ENCODE measurements at places on chromosomes 2 and 18.

DNA sequence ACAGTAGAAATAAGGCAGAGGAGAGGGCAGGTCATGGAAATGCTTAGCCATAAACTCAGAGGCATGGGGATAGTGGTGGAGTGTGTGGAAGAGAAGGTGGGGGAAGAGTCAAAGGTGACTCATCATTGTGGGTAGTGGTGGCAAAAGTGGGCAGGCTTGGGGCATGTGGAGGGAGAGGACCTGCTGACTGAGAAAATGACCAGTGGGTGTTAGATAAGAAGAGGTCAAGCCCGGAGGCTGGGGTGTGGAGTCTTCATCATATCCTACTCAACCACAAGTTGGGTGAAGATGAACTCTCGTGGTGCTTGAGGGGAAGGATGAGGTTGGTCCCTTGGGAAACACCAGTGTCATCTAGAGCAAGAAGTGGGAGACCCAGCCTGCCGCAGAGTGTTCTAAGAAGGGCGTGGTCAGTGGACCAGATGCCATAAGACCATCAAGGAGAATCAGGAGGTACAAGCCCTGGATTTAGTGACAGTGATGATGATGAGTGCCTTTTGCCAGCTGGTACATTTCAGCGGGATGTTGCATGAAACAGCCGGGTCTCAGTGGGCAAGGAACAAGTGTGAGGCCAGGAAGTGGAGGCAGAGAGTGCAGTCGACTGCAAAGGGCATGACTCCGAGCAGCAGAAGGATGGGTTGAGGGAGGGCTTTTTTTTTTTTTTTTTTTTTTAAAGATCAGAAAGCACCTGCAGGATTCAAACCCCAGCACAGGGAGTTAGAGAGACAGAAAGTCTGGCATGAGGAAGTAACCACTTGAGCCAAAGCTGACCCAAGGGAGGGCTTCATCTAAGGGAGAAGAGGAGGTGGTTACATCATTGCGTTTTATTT, 122.6 kb upstream of the SPRED2 start:
- no peak for DNase-seq

- no peak for DNase-seq
Measured at GRCh38 chr2:207474863-207475485, 54.8 kb upstream of the CREB1 start.

- no peak for DNase-seq
Measured at GRCh38 chr2:99081891-99082290, 59.6 kb upstream of the C2orf15 start.

- no peak for DNase-seq
Measured at GRCh38 chr2:18402831-18403230, 157.6 kb downstream of the RDH14 start.

DNA sequence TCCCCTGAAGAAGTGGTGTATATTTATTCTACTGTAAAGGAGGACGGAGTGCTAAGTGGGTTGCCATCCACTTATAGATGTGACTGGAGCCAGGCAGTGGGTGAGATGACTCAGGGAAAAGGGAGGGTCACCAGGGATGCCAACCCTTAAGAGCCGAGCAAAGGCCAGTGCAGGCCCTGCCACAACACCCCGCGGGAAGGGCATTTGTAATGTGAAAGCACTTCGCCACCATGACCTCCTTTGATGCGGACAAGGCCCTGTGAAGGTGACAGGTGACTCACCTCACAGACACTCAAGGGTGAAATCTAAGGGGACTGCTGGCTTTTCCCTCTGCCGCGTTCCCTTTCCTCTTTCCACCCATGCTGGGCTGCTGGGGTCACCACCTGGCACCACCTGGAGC, 50.2 kb upstream of the MRPL33 start:
- no peak for DNase-seq

DNA sequence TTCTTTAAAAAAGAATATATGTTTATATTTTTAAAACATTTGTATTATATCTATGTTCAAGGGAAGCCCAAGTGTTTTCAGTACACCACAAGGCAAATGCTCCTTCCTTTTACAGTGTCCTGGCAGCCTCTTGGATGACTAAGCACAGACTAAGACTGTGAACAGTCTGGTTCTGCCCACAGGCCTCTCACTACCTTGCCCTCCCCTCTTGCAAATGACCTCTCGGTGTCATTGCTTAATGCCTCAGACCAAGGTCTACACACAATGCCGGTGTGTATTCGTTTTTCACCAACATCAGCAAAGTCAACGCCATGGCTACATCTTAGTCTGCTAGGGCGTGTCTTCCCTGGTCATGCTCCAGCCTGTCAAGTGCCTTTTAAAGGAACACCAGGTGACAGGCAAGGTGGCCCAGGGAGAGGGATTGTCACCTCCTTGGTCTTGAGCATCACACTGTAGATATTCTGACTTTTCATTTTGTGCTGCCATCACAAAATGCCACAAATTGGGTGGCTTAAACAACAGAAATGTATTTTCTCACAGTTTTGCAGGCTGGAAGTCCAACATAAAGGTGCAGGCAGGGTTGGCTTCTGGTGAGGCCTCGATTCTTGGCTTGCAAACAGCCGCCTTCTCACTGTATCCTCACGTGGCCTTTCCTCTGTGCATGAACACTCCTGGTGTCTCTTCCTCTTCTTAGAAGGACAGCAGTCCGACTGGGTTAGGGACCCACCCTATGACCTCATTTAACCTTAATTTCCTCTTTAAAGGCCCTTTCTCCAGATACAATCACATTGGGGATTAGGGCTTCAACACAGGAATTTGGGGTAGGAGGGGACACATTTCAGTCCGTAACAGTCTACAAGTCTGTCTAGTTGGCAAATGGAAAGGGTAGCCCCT, 266.5 kb downstream of the KLHL29 start:
- no peak for DNase-seq

DNA sequence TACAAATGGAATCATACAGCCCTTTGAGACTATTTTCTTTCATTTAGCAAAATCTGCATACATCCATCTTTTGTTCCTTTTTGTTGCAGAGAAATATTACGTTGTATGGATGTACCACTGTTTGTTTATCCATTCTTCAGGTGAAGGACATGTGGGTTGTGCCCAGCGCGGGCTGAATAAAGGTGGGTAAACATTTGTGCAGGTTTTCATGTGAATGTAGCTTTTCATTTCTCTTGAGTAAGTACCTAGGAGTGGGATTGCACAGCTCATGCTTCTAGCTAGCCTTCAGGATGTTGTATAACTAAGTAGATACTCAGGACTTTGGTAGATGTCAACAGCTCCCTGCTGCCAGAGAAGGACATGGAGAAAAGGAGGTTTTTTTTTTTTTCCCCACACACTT, 50.6 kb upstream of the SPRED2 start:
- DNase-seq = no peak

DNA sequence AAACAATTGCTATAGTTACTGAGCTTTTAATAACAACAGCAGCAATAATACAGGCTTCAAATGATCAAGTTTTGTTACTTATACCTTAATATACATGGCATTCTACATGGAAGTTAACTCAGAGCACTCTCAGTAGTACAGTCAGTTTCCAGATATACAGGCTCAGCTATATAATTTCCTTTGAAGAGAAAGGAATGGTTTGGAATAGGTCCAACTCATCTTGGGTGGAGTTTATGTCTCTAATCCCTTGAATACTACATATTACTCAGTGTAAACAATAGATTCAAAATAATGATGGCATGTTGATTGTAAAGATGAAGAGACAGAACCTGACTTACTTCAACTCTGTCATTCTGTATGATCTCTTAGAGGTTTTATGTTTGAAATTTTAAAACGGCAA, 174.9 kb downstream of the EPHA4 start:
- no peak for DNase-seq

GRCh38 chr2:234986876-234987720, 35.3 kb downstream of the SH3BP4 start:
- no peak for DNase-seq

GRCh38 chr18:69999656-70000055, 52.0 kb upstream of the CD226 start:
- no peak for DNase-seq

DNA sequence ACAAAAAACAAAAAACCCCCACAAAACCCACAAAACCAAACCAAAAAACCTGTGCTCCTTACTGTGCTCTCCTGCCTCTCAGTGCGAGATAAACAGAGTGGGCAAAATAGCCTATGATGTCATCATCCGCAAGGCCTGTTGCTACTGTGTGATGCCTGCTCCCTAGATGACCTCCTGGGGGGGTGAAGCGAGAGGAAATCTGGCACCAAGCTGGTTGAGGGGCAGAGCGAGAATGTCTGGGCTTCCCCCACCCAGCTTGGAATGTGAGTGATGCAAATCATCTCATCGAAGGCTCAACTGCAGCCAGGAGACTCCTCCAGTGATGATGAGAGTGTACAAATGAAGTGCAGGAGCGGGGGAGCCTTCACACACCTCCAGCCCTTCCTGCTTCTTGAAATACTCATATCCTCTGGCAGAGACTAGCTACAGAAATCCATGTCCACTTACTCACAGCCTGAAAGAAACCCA, 57.7 kb upstream of the MAP4K3 start:
- DNase-seq = no peak

- no peak for DNase-seq
Measured at GRCh38 chr18:41121116-41121826, 833.8 kb upstream of the PIK3C3 start.

DNA sequence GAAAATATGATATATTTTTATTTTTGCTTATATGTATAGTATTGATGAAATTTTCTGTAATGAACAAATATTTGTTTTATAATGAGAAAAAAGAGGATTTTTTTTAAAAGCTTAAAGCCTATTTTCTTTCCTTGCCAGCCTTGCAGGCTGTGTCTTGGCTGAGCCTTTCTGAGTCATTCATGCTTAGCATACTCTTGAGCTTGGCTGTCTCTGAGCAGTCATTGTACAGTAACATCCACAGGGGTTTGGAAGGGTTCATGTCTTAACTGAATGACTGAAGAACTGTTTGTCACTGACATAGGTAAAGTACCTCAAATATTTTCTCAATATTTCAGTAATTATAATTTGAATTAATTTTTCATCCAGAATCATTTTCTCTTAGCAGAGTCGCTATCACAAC, 49.3 kb downstream of the GPR39 start:
- no peak for DNase-seq

DNA sequence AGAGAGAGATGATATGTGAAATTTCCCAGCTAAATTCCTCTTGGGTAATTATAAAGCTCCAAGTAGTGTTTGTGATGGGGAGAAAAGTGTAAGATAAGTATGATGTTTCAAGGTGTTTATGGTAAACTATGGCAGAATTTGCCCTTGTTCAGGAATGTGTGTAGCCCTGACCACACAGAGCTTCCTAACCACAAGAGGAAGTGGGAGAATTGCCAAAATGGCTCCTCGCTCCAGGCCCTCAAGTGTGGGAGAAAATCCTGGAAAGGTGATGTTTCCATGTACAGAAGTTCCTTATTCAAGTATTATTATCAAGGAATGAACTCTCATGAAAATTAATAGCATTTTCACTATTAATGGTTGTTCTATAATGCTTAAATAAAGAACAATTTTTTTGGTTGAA, 878.3 kb downstream of the TDRD15 start:
- no peak for DNase-seq

- no peak for DNase-seq
Measured at GRCh38 chr2:3527886-3528785, 8.8 kb upstream of the ADI1 start.

DNA sequence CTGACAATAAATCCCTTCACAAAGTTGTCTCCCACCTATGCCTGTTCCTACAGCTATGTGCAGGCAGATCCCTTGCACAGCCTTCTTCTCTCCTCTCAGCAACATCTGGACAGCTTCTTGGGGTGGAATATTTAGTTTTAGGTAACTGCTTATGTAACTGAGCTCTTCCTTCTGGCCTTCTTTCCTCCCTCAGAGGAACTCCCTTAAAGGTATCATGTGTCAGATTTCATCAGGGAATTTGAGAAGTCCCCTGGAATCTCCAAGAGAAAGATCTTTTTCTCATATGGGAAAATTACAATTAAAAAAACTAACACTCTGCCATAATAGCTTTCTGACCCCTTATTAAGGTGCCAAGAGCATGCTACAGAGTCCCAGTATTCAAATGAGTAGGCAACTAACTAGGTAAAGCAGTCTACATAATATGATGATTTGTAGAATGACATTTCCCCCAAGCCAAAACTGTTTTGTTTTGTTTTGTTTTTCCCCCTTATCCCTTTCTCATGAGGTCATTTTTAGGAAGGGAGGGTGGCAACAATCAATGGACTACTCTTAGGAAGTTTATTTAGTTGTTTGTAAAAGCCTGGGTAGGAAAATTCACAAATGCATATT, 2.4 kb downstream of the TMEM200C start:
- no peak for DNase-seq

- DNase-seq = no peak
Measured at GRCh38 chr2:215994911-215995310, 18.4 kb downstream of the MREG start.

- DNase-seq = no peak
Measured at GRCh38 chr2:24824966-24825882, 32.0 kb downstream of the CENPO start.

- DNase-seq = no peak
Measured at GRCh38 chr2:9106338-9107167, 100.1 kb upstream of the ASAP2 start.

DNA sequence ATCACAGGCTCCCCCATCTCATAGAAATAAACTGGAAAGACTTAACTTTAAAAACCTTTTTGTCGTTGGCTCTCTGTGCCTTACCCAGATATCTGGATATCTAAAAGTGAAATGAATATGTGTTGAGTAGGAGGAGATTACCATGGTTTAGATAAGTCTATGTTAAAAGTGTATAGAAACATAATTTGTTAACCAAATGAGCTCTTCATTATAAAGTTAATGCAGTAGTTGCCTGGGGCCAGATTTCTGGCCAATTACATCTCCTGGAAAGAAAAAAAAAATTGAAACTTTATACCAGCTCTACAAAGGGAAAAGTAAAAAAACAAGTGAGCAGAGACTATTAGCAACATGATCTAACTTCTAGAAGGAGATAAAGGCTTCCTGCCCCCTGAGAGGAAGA, 259.6 kb upstream of the UBE2E3 start:
- no peak for DNase-seq
